Nephron progenitor cell (in vitro differentiated cells): ENCODE measurements at places on chromosomes 12 and 14.

- no peak for DNase-seq
Observed at GRCh38 chr14:20429801-20430669, 5.9 kb downstream of the KLHL33 start.

GRCh38 chr12:106436164-106436563 is 78.6 kb downstream of the POLR3B start:
- no peak for DNase-seq

- no peak for DNase-seq
Observed at GRCh38 chr12:125228519-125229260, 163.5 kb downstream of the AACS start.

DNA sequence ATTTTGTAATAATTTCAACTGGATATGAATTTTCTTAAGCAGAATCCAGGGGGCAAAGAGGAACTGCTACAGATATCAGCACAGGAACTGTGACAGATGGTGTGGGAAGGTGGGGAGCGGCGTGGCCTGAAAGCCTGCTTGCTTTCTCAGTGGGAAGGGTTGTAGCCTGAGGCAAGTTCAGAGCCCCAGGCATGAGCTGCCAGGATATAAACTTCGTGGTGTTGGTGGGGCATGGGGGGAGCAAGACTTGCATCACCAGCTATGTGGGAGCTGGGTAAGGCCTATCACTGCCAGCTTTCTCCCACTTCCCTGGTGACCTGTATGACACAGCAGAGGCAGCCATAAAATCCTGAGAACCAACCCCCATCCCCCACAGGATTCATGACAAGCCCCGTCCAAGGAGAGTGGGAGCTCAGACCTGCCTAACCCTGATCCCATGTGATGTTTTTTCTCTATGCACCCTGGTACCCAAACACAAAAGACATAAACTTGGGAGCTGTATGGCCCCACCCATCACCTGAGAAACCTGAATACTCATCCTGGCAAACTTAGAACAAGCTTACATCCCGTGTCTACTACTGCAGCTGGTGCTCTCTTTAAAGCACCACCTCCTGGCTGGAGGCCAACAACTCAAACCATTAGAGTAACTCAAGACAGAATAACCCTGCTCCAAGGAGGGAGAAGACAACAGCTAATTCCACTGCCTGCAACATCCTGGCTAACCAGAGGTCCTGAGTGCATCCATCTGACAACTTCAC is 16.5 kb downstream of the CLEC1A start:
- DNase-seq: no peak

DNA sequence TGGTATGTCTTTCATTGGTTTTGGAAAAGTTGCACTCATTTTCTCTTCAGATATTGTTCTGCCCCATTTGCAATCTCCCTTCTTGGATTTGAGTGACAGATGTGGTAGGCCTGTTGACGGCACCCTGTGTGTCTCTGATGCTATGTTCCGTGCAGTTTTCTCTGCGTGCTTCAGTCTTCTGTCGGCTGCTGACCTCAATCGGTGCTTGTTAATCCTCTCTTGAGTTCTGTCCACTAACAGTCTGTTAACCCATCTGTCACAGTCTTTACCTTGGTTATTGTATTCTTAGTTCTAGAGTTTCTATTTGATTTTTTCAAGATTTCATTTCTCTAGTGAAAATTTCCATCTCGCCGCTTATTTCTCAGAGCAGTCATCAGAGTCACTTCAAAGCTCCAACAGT is 20.7 kb upstream of the PLD4 start:
- DNase-seq: no peak

GRCh38 chr12:101051901-101052550 is 158.0 kb downstream of the SLC5A8 start:
- DNase-seq: no peak

DNA sequence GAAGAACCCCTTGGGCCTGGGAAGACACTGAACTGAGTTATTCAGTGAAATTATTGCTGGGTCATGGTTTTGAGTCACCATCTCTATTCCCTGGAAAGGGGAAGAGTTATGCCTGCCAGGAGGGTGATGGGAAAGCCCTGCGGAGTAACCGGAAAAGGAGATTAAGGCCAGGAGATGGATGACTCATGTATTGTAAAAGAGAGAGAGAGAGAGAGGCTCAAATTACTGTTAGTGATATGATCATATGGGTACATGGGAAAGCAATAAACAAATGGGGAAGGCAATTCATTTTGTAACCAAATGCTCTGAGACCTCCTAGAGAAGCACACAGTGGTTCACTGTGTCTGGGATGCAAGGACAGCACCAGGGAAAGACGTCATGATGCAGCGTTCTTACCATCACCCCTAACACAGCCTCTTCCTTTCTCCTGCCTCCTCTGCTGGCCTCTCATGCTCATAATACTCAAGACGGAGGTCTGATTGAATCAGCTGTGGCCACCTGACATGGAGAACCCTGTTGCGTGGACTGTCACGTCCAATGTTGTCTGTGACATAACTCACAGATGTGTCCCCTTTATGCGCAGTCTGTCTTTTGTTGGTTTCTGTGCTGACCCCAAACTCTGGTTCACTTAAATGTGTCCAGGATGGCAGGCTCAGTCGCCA is 243.7 kb downstream of the TMEM132D start:
- no peak for DNase-seq

GRCh38 chr12:42104784-42105183 is 39.9 kb downstream of the GXYLT1 start:
- no peak for DNase-seq

DNA sequence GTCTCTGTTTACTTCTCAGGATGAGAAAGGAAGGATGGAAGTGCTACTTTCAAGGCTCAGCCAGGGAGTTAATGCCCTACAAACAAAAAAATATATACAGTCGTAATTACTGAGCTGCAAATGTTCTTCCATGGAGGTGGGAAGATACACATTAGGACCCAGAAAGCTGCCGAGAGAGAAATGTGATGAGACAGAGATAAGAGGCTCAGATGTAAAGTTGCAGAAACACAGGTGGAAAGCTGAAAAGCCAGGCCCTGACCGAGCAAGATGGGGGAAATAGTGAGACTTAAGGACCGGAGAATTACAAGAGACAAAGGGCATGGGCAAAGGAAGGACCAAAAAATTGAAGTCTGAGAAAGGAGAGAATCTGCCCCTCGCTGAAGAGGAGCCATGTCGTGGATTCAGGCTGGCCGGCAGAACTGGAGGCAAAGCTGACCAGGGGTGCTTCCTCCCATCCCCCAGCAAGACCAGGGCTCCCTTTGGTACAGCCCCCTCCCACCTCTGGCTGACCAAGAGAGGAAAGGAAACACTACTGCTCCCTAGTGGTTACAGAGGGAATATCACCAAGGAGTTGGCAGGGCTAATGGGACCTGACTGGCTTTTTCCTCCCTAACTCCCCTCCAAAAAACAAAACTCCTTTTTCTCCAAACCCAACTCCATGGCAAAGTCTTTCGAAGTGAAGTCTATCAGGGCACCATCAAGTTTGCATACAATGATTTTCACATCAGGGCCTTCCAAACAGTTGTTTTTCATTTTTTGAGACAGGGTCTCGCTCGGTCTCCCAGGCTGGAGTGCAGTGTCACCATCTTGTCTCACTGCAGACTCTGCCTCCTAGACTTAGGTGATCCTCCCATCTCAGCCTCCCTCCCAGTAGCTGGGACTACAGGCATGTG is 12.1 kb downstream of the ZFHX2 start:
- peak; percentile 71 for DNase-seq

- no peak for DNase-seq
Observed at GRCh38 chr12:52906191-52906601, 1.3 kb upstream of the KRT8 start.

DNA sequence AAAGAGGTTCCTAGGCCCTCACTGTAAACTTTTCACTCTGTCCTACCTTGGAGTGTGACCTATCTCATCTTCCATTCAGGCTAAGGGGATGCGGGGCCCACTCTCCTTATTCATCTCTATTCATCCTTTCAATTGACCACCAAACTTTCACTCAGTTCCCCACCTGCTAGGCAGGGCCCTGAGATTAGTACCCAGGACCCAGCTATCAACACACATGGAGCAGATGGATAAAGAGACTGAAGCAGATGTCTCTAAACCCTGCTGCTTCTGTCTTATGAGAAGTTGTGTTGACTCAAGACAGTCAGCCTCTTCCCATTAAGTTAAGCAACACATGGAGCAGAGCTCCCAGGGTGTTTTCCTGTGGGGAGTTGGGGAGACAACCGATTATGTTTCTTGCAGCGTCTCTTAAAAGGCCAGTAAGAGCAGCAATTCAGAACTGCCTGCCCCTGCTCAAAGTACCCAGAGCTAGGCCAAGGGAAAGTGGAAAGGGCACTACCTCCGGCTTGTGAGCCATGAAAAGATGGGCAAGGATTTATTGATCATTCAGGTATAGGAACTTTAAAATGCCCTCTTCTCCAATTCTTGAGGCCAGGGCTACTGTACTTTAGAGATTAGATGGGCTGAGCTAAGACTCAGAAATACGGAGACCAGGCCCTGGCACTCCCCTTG is 10.7 kb downstream of the KRT76 start:
- DNase-seq: no peak

DNA sequence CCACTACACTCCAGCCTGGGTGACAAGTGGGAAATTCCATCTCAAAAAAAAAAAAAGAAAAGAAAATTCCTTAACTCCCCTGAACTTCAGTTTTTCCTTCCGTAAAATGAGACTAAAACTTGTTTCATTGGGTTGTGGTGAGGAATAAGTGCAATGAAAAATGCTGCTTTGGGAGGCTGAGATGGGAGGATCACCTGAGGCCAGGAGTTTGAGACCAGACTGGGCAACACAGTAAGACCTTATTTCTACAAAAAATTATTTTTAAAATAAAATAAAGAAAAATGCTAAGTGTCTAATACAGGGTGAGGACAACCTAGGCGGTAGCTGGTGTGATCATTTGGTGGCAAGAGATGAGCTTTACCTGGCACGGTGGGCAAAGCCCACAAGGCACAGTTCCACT is 6.9 kb downstream of the SMAGP start:
- DNase-seq: no peak

- DNase-seq: no peak
Observed at GRCh38 chr14:93895023-93895604, 32.0 kb upstream of the FAM181A start.

DNA sequence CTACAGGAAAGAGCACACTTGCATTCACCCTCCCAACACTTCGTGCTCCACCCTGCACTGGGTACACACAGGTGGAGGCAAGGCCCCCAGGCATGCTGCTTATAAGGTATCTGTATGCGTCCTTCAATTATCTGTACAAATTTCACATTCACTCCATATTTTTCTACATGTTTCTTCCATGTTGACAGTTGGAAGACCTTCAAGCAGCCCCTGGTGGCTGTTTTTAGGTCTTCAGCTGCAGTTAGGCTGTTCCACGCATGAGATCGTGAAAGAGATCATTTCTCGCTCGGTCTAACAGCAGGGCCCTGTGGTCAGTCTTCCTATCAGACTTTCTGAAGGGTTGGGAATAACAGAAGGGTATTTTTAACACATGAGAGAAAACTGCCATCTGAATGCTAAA is 47.1 kb downstream of the PLXNC1 start:
- no peak for DNase-seq

DNA sequence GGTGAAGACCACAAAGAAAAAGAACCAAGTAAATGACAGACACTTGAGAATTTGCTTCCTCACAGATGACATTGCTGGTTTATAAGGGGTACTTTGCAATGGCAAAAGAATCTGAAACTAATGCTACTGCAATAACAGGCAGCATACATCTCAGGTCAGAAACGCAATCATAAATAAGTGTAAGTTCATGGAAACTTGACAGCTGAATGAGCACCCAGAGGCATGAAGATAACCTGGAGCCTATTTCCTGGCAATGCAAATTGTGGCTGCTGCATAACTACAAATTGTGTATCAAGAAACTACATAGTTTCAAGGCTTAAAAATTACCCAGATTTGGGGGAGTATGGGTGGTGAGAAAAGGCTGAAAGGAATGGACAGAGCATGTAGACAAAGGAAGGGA is 8.5 kb upstream of the MYO1A start:
- DNase-seq: no peak

- no peak for DNase-seq
Observed at GRCh38 chr14:73796893-73797542, 54.6 kb upstream of the PTGR2 start.

DNA sequence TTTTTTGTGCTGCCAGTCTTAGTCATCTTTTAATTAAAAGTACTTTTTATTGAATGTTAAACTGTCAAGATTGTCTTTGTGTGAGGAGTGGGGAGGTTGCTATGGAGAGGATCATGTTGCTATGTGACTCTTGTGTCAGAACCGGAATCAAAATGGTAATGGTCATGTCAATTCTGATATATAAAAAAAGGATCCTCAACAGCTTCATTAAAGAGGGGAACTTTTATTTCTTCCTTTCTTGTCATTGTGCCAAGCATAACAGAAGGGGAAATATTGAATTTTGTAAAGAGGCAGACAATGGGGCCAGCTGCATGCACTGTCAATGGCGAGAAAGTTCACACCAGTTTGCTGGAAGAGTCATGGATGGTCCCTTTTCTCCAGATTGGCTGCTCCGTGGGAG is 564.8 kb downstream of the VRK1 start:
- DNase-seq: no peak

GRCh38 chr12:67531051-67531450 is 117.5 kb upstream of the DYRK2 start:
- DNase-seq: no peak

DNA sequence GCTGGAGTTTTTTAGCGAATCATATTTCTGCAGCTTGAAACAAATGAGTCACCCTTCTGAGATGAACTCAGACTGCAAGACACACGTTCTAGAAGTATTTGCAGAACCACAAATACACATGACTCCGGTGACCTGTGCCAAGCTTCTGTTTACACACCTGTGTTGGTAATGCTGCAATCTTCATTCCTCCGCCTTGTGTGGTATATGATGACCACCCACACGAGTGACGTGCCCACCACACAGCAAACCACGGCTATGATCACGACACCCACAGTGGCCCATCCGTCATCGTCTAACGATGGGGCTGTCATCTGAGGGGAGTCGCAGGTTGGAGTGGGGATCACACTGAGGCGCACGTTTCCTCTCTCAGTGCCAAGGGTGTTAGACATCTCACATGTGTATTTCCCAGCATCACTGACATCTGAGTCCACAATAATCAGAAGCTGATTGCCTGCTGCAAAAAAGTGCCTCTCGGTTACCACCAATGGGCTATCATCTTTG is 43.0 kb downstream of the LRIG3 start:
- DNase-seq: no peak

- no peak for DNase-seq
Observed at GRCh38 chr12:59843260-59843843, 247.5 kb downstream of the SLC16A7 start.

- no peak for DNase-seq
Observed at GRCh38 chr12:69331519-69331908, 16.7 kb upstream of the LYZ start.

GRCh38 chr12:43348221-43348620 is 203.8 kb downstream of the ADAMTS20 start:
- no peak for DNase-seq

DNA sequence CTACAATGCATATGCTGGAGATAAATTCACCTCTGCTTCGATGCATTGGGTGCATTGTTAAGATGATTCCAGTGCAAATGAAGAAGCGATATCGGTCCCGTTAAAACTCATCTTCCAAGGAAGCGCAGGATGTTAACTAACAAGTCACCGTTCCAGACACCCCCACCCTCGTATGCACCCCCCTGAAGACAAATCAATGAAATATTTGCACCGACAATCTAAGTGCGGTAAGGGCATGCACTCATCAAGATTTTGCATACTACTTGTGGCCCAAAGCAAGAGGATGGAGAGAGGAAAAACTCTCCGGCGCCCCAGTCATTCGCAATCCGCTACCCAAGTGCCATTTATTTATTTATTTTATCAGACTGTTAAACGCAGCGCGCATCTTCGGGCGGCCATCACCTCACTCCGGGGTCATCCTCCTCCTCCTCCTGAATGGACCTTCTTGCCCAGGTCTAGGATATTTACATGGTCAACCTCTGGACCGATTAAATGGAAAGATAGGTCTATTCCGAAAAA is 1.2 kb downstream of the NOVA1 start:
- peak; percentile 12 for DNase-seq
